ENCODE measurements at places on chromosomes 1 and 21. TPM values are rescaled to one million over a fixed set of nuclear protein-coding genes. Genes with fewer than 3 reads are reported as not detected.

GJA5 gene
- total RNA-seq = 1.8 TPM

RPL11 gene
- total RNA-seq = 689 TPM

VWA5B1 gene
- not detected for total RNA-seq

ST6GALNAC5 gene
- not detected for total RNA-seq

C1orf87 gene
- total RNA-seq = not detected

OR2L5 gene
- 0.09 TPM for total RNA-seq

FAAP20 gene
- 11.9 TPM for total RNA-seq

CLEC20A gene
- not detected for total RNA-seq

SAMSN1 gene
- total RNA-seq = 4.6 TPM

ARHGAP29 gene
- total RNA-seq = 27.7 TPM

SYCP1 gene
- total RNA-seq = not detected

DNA sequence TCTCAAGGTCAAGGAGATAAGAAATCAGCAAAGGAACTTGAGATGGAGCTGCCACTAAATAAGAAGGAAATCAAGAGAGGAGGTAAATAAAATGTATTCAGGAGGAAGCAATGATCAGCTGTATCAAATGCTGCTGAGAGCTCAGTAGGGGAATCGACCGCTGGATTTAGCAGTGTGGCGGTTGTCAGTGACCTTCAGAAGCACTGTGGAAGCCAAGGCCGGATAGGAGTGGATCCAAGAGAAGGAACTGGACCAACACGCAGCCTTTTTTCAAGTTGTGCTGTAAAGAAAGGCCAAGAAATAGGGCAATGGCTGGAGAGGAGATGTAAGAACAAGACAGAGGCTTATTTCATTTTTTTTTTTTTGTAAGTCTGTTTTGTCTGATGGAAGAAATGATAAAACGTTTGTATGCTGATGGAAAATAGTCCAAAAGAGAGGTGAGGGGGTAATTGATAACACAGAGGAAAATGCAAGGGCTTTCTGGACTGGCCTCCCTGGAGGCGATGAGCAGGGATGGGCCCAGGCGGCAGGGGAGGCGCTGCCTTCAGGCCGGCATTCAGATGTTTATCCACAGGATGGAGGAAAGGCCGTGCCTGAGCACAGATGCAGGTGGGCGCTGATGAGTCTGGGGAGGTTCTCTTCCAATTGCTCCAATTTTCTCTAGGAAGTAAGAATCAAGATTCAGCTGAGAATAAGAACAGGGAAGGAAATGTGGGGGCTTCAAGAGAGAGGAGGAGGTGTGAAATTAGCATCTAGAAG lies 17.5 kb upstream of the FAM43B start:
- H3K27ac ChIP-seq = no peak overlapping the region
- DNase-seq = no peak
- H3K36me3 ChIP-seq = no peaks in the 10 kb centered on the region

GRCh38 chr1:230011333-230012092 lies 55.5 kb upstream of the GALNT2 start:
- H3K4me1 ChIP-seq = peaks cover 8% of the 10 kb centered on the region
- peak overlapping the region; percentile 62 for H3K27ac ChIP-seq
- H3K36me3 ChIP-seq = no peaks in the 10 kb centered on the region
- H3K4me3 ChIP-seq = no peak overlapping the region

GRCh38 chr1:14926229-14926628 lies 227.3 kb upstream of the TMEM51 start:
- DNase-seq = no peak
- H3K4me3 ChIP-seq = no peak overlapping the region
- no peaks in the 10 kb centered on the region for H3K4me1 ChIP-seq
- H3K36me3 ChIP-seq = no peaks in the 10 kb centered on the region
- peak overlapping the region; percentile 31 for H3K27ac ChIP-seq

GRCh38 chr21:24200052-24200451 lies 1407.2 kb downstream of the MRPL39 start:
- H3K4me3 ChIP-seq = no peak overlapping the region
- H3K4me1 ChIP-seq = no peaks in the 10 kb centered on the region
- H3K27me3 ChIP-seq = no peaks in the 10 kb centered on the region
- no peak for DNase-seq
- H3K27ac ChIP-seq = no peak overlapping the region

GRCh38 chr1:172107316-172107975 lies 266.1 kb downstream of the DNM3 start:
- no peak overlapping the region for H3K27ac ChIP-seq
- H3K36me3 ChIP-seq = no peaks in the 10 kb centered on the region
- H3K4me3 ChIP-seq = no peak overlapping the region
- peaks cover 5% of the 10 kb centered on the region for H3K4me1 ChIP-seq
- DNase-seq = no peak
- H3K27me3 ChIP-seq = no peaks in the 10 kb centered on the region

- H3K27ac ChIP-seq = no peak overlapping the region
- DNase-seq = no peak
- H3K4me1 ChIP-seq = no peaks in the 10 kb centered on the region
- no peak overlapping the region for H3K4me3 ChIP-seq
Measured at GRCh38 chr1:240001177-240001740, 90.4 kb upstream of the FMN2 start.

GRCh38 chr1:155526356-155526755 lies 36.2 kb downstream of the ASH1L start:
- no peak for DNase-seq
- no peaks in the 10 kb centered on the region for H3K4me1 ChIP-seq
- H3K36me3 ChIP-seq = peaks cover 1% of the 10 kb centered on the region

GRCh38 chr21:36097427-36098181 lies 27.8 kb downstream of the CBR1 start:
- no peaks in the 10 kb centered on the region for H3K4me1 ChIP-seq
- no peaks in the 10 kb centered on the region for H3K27me3 ChIP-seq
- no peak overlapping the region for H3K4me3 ChIP-seq
- H3K27ac ChIP-seq = no peak overlapping the region
- DNase-seq = no peak

DNA sequence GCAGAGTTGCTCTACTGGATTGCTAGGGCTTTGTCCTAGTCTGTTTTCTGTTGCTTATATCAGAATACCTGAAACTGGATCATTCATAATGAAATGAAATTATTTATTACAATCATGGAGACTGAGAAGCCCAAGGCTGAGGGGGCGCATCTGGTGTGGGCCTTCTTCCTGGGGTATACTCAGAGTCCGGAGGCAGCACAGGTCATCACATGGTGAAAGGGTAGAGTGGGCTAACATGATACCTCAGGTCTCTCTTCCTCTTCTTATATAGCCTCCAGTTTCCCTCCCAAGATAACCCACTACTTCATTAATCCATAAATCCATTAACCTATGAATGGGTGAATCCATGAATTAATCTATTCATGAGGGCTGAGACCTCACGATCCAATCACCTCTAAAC lies 667.6 kb upstream of the NCAM2 start:
- no peak overlapping the region for H3K4me3 ChIP-seq
- no peak overlapping the region for H3K27ac ChIP-seq
- H3K4me1 ChIP-seq = no peaks in the 10 kb centered on the region

DNA sequence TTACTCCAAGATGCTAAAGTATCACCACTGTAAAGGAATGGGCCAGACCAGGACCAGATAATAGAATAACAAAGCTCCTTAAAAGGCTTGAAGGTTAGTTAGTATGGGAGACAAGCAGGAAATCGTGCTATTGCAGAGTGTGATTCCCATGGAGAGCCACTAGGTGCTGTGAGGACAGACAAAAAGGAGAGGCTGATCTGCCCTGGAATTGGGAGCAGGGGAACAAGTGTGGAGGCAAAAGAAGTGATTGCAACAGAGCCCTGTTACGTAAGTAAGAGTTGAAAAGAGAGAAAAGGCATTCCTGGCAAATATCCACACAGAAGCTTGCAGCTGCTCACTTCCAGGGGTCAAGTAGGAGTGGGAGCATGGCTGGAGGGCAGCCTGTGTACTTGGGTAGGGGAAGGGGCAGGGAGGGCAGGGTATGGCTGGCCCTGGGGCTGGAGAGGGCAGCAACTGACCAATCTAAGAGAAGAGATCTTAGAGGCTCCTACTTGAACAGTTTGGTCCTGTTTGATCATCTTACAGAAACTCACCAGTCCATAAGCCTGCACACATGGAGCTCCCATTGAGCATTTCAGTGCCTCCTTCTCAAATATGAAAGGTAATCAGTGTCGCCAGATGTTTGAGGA lies 207.7 kb upstream of the GJB5 start:
- no peak overlapping the region for H3K27ac ChIP-seq
- no peaks in the 10 kb centered on the region for H3K4me1 ChIP-seq
- no peaks in the 10 kb centered on the region for H3K36me3 ChIP-seq
- no peak for DNase-seq
- peaks cover 3% of the 10 kb centered on the region for H3K27me3 ChIP-seq

GRCh38 chr1:96722161-96722922 lies 758 bp downstream of the PTBP2 start:
- DNase-seq = peak; percentile 68
- H3K4me3 ChIP-seq = peak overlapping the region; percentile 93
- peak overlapping the region; percentile 92 for H3K27ac ChIP-seq
- H3K4me1 ChIP-seq = peaks cover 12% of the 10 kb centered on the region
- H3K27me3 ChIP-seq = no peaks in the 10 kb centered on the region

DNA sequence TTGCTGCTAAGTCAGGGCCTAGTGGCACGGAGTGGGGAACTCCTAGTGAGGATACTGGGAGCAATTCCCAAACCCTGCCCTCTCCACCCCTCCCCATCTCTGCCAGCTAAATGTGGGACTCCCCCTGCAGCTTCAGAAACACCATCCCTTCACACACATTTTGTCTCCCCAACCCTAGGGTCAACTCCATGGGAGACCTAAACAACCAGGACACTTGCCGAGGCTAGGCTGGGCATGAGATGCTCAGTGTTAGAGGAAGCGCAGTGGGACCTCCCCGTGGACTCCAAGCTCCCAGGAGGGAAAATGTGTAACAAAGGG lies 1.5 kb downstream of the RNF186 start:
- no peaks in the 10 kb centered on the region for H3K27me3 ChIP-seq
- DNase-seq = no peak
- peaks cover 35% of the 10 kb centered on the region for H3K4me1 ChIP-seq
- H3K36me3 ChIP-seq = no peaks in the 10 kb centered on the region
- H3K4me3 ChIP-seq = no peak overlapping the region

GRCh38 chr1:245969283-245969682 lies 537.8 kb downstream of the SMYD3 start:
- H3K36me3 ChIP-seq = no peaks in the 10 kb centered on the region
- H3K4me1 ChIP-seq = no peaks in the 10 kb centered on the region
- H3K27me3 ChIP-seq = no peaks in the 10 kb centered on the region
- no peak overlapping the region for H3K27ac ChIP-seq

DNA sequence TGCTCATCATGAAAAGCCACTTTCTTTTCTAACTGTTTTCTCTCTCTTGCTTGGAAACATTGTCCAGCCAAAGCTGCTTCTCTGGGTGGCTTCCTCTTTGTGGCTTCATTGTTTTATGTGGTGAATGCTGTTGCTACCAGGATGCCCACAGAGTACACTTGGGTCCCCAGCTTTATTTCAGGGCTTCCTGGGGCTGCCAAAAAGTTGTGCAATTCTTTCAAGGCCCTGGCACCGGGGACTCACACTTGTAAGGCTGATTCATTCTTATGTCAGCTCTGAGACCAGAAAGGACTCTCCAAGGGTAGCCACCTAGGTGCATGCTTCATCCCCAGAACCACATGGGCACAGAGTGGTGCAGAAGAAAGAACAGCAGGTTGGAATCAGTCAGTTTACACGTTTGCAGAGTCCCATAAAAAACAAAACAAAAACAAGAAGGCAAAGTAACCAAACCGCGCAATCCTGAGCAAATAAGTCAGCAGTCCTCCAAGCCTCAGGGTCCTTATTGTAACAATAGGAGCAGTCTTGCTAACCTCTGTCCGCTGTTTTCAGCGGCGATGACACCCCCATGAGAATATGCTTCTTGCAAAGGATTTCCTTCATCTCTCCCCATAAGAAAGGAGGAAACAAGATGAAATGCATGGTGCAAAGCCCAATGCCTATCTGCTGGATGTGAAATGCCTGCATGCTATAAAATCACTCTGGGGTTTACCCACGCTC lies 89.9 kb upstream of the SSX2IP start:
- no peaks in the 10 kb centered on the region for H3K36me3 ChIP-seq
- H3K27me3 ChIP-seq = no peaks in the 10 kb centered on the region
- no peak overlapping the region for H3K4me3 ChIP-seq
- no peak for DNase-seq

DNA sequence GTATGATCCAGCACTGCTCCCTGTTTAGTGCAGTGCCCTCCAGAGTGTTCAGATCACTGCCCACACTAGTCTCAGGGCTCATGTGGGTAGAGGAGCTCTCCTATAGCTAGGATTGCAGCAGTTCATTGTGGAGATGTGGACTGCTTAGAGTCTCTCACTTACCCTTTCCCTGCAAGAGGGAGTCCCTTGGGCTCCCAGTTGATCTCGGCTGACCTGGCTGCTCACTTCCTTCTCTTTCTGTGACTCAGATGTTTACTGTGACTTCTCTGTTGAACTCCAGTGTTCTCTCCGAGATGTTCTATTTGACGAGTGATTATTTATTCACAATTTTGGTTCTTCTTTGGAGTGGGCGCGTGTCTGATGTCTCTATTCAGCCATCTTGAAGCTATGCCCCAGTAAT lies 141.9 kb downstream of the PTBP2 start:
- H3K27ac ChIP-seq = no peak overlapping the region
- H3K27me3 ChIP-seq = no peaks in the 10 kb centered on the region
- H3K4me3 ChIP-seq = no peak overlapping the region
- no peak for DNase-seq
- H3K36me3 ChIP-seq = no peaks in the 10 kb centered on the region

GRCh38 chr1:27009601-27010197 lies 3.0 kb downstream of the TENT5B start:
- H3K27me3 ChIP-seq = no peaks in the 10 kb centered on the region
- no peak overlapping the region for H3K4me3 ChIP-seq
- no peak for DNase-seq
- H3K36me3 ChIP-seq = no peaks in the 10 kb centered on the region
- no peak overlapping the region for H3K27ac ChIP-seq
- peaks cover 9% of the 10 kb centered on the region for H3K4me1 ChIP-seq

DNA sequence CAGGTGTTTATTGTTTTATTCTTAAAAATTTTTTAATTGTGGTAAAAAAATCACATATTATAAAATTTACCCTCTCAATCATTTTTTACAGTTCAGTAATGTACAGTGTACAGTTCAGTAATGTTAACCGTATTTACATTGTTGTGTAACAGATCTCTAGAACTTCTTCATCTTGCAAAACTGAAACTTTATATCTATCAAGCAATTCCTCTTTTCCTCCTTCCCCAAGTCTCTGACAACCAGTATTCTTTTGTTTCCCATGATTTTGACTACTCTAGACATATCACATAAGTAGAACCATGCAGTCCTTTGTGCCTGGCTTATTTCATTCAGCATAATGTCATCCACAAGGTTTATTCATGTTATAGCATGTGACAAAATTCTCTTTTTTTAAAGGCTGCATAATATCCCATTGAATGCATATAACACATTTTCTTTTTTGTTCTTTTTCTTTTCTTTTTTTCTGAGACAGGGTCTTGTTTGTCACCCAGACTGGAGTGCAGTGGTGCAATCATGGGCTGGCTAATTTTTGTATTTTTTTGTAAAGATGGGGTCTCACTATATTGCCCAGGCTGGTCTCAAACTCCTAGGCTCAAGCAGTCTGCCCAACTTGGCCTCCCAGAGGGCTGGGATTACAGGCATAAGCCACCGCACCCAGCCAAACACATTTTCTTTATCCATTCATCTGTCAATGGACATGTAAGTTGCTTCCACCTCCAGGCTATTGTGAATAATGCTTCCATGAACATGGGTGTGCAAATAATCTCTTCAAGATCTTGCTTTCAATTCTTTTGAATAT lies 17.2 kb upstream of the RCSD1 start:
- H3K27ac ChIP-seq = no peak overlapping the region
- H3K4me1 ChIP-seq = peaks cover 4% of the 10 kb centered on the region
- no peaks in the 10 kb centered on the region for H3K27me3 ChIP-seq
- H3K36me3 ChIP-seq = no peaks in the 10 kb centered on the region
- H3K4me3 ChIP-seq = no peak overlapping the region

Data from liver (tissue), 10 donors.